ENCODE measurements at places on chromosomes 16 and 17. TPM values are rescaled to one million over a fixed set of nuclear protein-coding genes. Genes with fewer than 3 reads are reported as not detected.

The BANP gene
- total RNA-seq, result 19.5 TPM

The CIBAR2 gene
- total RNA-seq, result not detected

The SLC12A4 gene
- total RNA-seq, result 54.7 TPM

The TVP23A gene
- total RNA-seq, result under 0.01 TPM

The MMP2 gene
- total RNA-seq, result 362 TPM

The PLCG2 gene
- 0.54 TPM for total RNA-seq

The CCL17 gene
- not detected for total RNA-seq

The WSCD1 gene
- 0.32 TPM for total RNA-seq

The ADGRG1 gene
- 3.1 TPM for total RNA-seq

The GJC1 gene
- total RNA-seq, result 8.2 TPM

The TMEM88 gene
- total RNA-seq, result 1.2 TPM

The SOX8 gene
- 0.91 TPM for total RNA-seq

The BLMH gene
- total RNA-seq, result 38.8 TPM

The CACNA1H gene
- total RNA-seq, result not detected

The MED1 gene
- 28.9 TPM for total RNA-seq

The PIK3R6 gene
- total RNA-seq, result not detected

Measured in articular chondrocyte of knee joint (primary cell).